ENCODE measurements at places on chromosomes 3 and 15.

DNA sequence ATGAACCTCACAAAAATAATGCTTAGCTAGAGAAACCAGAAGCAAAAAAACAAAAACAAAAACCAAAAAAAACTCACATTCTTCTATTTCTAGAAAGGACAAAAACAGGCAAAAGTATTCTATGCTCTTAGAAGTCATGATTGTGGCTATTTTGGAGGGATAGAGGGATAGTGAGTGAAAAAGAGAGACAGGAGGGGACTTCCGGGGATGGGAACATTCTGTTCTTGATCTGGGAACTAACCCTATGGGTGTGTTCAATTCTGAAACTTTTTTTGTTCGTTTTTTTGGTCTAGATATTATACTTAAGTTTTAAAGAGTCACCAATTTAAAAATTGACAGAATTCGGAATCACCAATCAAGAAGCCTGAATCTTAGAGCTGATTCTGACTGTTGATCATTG is 120.0 kb upstream of the TPM1 start:
- DNase-seq, result no peak

GRCh38 chr15:92290359-92290992 is 103.2 kb upstream of the ST8SIA2 start:
- DNase-seq, result no peak

GRCh38 chr3:198028718-198029117 is 68.7 kb downstream of the LMLN start:
- DNase-seq, result no peak

GRCh38 chr3:172260381-172260780 is 187.9 kb downstream of the GHSR start:
- DNase-seq, result no peak

DNA sequence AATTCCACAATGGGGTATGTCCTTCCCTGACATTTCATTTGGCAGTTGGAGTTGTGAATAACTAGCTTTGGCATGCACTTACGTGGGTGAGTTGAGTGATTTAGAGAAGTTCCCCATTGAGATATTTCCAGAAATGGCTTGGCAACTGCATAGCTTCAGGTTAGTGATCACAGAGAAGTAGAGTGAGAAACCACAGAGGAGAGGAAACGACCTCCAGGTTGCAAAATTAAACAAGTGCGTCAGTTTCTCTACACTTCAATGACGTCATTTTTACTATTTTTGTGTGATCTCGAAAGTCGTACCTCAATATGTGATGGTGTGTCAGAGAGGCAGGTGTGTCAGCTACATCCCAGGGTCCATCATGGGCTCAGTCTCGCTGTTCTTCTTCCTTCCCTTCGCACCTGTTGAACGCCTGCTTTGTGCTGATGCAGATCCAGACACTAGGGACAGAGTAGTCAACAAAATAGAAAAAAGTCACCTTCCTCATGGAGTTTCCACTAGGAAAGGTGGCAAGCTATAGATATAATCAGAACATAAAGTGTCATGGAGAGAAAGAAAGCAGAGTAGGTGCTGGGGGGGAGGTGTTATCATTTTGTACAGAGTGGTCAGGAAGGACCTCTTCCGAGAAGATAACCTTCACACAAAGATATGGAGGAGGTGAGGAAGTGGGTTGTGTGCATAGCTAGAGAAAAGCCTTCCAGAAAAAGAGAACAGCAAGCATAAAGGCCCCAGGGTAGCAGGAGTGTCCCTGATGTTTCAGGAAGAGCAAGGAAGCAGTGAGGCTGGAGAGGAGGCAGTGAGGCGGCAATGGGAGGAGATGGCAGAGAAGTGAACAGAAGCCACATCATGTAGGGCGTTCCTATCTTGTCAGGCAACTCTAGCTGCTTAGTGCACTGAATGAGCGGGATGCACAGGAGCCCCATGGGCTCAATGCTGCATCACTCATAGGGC is 75.6 kb downstream of the MCTP2 start:
- no peak for DNase-seq

Data from stimulated activated CD4-positive, alpha-beta T cell treated with anti-CD3 and anti-CD28 coated beads, Interleukin-4, amount 100 ng/mL, for 48 hours (primary cell).